ENCODE measurements at places on chromosomes 3 and 15. TPM values are rescaled to one million over a fixed set of nuclear protein-coding genes. Genes with fewer than 3 reads are reported as not detected.

GRCh38 chr15:38541026-38541425 is 23.6 kb downstream of the RASGRP1 start:
- H3K27me3 ChIP-seq, result no peaks in the 10 kb centered on the region
- no peak for DNase-seq
- no peaks in the 10 kb centered on the region for H3K36me3 ChIP-seq
- H3K27ac ChIP-seq, result no peak overlapping the region
- H3K4me3 ChIP-seq, result no peak overlapping the region

- H3K4me3 ChIP-seq, result peak overlapping the region; percentile 81
- H3K4me1 ChIP-seq, result no peaks in the 10 kb centered on the region
- H3K27me3 ChIP-seq, result no peaks in the 10 kb centered on the region
- H3K27ac ChIP-seq, result peak overlapping the region; percentile 96
Observed at GRCh38 chr3:126083511-126083912, 412 bp downstream of the SLC41A3 start.

DNA sequence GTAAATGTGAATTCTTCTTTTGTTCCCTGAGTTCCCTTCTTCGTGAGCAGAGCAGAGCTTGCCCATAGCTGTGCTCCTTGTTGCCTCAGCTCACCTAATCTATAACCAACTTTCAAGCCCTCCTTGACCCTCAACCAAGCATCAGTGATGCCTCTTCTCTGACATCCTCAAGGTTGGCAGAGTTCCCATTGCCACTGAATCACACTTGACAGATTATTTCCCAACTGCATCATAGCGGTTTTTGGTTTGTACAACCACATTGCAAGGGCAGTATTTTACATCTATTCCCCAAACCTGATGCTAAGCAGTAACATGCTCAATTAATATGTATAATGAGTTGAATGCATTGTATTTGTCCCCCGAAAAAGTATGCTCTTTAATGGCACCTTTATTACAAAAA is 133.0 kb upstream of the SNTN start:
- no peaks in the 10 kb centered on the region for H3K36me3 ChIP-seq
- H3K4me3 ChIP-seq, result no peak overlapping the region
- H3K4me1 ChIP-seq, result no peaks in the 10 kb centered on the region
- no peaks in the 10 kb centered on the region for H3K27me3 ChIP-seq
- DNase-seq, result no peak
- H3K27ac ChIP-seq, result no peak overlapping the region

DNA sequence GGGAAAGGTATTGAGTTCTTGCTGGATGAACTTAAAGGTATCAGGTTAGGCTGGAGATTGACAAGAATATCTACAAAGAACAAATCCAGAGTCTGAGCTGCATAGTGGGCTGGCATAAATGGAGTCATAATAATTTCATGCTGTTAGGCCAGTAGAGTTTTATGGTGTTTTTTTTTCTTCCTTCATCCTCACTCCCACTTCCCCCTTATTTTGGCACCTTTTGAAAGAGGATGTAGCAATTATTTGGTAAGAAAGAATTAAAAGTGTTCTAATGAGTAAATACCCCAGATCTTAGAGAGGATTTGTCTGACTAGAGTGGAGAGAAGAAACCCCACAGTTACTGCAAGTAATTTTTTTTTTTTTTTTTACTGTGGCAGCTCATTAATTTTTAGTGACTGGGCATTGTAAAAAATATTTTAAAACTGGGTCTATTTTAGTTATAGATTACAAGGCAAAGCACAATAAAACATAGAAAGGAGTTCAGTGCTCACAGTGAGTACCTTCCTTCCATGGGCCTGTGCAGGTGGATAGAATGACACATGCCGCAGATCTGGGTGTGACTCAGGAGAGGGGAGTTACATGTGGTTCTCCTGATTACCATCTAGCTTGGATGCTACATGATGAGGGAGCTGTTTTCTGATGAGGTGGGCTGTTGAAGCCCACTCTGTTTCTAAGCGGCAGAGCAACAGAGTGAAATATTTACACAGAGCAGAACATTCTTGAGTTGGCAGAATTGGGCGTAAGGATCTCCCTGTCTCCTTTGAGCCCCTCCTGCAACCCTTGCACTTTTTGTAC is 5.3 kb downstream of the EDEM1 start:
- no peaks in the 10 kb centered on the region for H3K36me3 ChIP-seq
- peak overlapping the region; percentile 40 for H3K27ac ChIP-seq
- no peak for DNase-seq
- H3K27me3 ChIP-seq, result no peaks in the 10 kb centered on the region
- H3K4me3 ChIP-seq, result no peak overlapping the region

- no peaks in the 10 kb centered on the region for H3K4me1 ChIP-seq
- DNase-seq, result no peak
- no peaks in the 10 kb centered on the region for H3K27me3 ChIP-seq
- H3K4me3 ChIP-seq, result no peak overlapping the region
- no peaks in the 10 kb centered on the region for H3K36me3 ChIP-seq
- no peak overlapping the region for H3K27ac ChIP-seq
Observed at GRCh38 chr3:72440491-72440890, 407.8 kb downstream of the SHQ1 start.

- H3K27me3 ChIP-seq, result no peaks in the 10 kb centered on the region
- H3K36me3 ChIP-seq, result peaks cover 6% of the 10 kb centered on the region
- DNase-seq, result no peak
- H3K4me1 ChIP-seq, result peaks cover 5% of the 10 kb centered on the region
- H3K4me3 ChIP-seq, result no peak overlapping the region
Observed at GRCh38 chr3:53191836-53192480, 30.9 kb downstream of the PRKCD start.

GRCh38 chr15:98651036-98651481 is 2.7 kb downstream of the IGF1R start:
- H3K4me3 ChIP-seq, result peak overlapping the region; percentile 88
- no peaks in the 10 kb centered on the region for H3K27me3 ChIP-seq

- no peaks in the 10 kb centered on the region for H3K27me3 ChIP-seq
- no peaks in the 10 kb centered on the region for H3K4me1 ChIP-seq
- no peaks in the 10 kb centered on the region for H3K36me3 ChIP-seq
- H3K4me3 ChIP-seq, result no peak overlapping the region
Observed at GRCh38 chr3:61381745-61382392, 130.6 kb upstream of the FHIT start.

DNA sequence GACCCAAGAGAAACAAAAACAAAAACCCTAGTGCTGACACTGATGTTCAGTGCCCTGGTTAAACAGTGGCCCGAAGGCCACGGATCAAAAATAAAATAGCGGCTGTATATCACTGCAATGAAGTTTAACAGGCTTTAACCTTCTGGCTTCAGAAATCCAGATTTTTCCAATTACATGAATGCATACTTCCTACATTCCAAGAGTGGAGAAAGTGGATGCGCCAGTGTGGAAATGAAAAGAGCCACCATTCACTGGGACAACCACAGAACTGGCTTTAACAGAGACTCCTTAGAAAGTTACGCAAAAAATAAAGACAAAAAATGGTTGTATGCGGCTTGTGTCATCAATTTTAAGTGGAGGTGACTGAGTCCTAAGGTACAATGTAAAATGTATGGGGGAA is 522.2 kb downstream of the FHIT start:
- no peak overlapping the region for H3K4me3 ChIP-seq
- DNase-seq, result no peak
- no peaks in the 10 kb centered on the region for H3K27me3 ChIP-seq
- H3K27ac ChIP-seq, result no peak overlapping the region
- H3K4me1 ChIP-seq, result no peaks in the 10 kb centered on the region

DNA sequence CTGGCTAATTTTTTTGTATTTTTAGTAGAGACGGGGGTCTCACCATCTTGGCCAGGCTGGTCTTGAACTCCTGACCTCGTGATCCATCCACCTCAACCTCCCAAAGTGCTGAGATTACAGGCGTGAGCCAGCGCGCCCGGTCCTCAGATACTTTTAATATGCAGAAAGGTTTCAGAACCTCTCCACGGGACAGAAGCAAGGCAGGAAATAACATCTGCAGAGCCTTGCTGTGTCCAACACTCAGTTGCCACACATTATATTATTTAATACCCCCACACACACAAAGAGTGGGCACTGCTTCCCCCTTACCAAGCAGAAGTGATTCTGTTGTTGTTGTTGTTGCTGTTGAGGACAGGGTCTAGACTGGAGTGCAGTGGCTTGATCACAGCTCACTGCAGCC is 28.0 kb downstream of the OSBPL10 start:
- H3K4me3 ChIP-seq, result no peak overlapping the region
- no peaks in the 10 kb centered on the region for H3K27me3 ChIP-seq
- no peaks in the 10 kb centered on the region for H3K36me3 ChIP-seq
- no peak overlapping the region for H3K27ac ChIP-seq

- no peak for DNase-seq
- no peaks in the 10 kb centered on the region for H3K36me3 ChIP-seq
- no peaks in the 10 kb centered on the region for H3K4me1 ChIP-seq
- no peak overlapping the region for H3K4me3 ChIP-seq
- no peaks in the 10 kb centered on the region for H3K27me3 ChIP-seq
Observed at GRCh38 chr15:74217907-74218885, 15.6 kb upstream of the STRA6 start.

DNA sequence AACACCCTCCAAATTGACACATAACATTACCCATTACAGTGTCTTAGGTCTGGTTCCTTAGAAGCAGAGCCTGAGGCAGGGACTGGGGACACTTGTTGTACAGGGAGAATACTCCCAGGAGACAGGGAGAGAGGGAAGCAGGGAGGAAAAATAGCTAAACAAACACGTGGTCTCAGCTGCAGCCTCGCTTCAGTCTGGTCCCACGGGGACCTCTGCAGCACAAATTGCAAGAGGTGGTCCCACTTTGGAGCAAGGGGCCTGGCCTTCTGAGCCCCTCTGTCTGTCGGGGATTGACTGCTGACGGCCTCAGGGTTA is 25.0 kb upstream of the PLA2G4D start:
- H3K27ac ChIP-seq, result no peak overlapping the region
- no peaks in the 10 kb centered on the region for H3K36me3 ChIP-seq
- no peaks in the 10 kb centered on the region for H3K4me1 ChIP-seq
- H3K4me3 ChIP-seq, result no peak overlapping the region
- H3K27me3 ChIP-seq, result no peaks in the 10 kb centered on the region

GRCh38 chr15:85408270-85408746 is 27.9 kb downstream of the AKAP13 start:
- H3K4me3 ChIP-seq, result no peak overlapping the region
- no peaks in the 10 kb centered on the region for H3K4me1 ChIP-seq
- DNase-seq, result no peak
- no peaks in the 10 kb centered on the region for H3K36me3 ChIP-seq

DNA sequence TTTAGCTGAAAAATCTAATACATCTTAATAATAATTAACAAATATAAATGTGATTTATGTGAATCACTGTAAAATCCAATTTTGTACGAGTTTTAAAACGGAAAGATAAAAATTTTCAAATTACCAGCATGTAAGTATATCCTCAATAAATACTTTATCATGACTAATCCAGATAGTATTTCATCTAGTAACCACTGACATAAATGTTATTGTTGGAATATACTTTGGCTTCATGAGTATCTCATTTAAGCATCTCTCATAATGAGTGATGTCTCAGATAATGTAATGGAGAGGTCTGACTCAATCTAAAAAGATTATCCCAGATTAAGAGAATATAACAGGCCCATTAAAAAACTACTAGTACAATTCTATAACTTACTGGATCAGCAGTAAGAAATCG is 216.3 kb downstream of the STAG1 start:
- H3K36me3 ChIP-seq, result no peaks in the 10 kb centered on the region
- H3K4me3 ChIP-seq, result no peak overlapping the region

DNA sequence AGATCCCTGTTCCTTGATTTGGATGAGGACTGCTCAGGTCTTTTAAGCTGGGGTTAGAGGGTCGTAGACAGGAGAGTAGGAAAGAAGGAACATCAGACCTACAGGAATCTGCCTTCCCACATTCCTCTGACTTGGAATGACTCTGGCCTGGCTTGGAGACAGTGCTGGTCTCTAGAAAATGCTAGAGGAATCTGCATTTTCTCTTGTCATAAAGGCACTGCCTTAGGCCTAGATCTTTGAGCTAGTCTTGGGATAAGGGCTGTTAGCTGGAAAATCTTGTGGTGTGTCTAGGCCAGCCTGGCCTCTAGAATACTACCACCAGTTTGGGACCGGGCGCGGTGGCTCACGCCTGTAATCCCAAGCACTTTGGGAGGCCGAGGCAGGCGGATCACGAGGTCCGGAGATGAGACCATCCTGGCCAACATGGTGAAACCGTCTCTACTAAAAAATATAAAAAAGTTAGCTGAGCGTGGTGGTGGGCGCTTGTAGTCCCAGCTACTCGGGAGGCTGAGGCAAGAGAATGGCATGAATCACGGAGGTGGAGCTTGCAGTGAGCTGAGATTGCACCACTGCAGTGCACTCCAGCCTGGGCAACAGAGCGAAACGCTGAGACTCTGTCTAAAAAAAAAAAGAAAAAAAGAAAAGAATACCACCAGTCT is 17.3 kb upstream of the BSN start:
- H3K4me1 ChIP-seq, result peaks cover 9% of the 10 kb centered on the region
- H3K36me3 ChIP-seq, result no peaks in the 10 kb centered on the region
- no peaks in the 10 kb centered on the region for H3K27me3 ChIP-seq
- no peak overlapping the region for H3K4me3 ChIP-seq
- no peak for DNase-seq
- no peak overlapping the region for H3K27ac ChIP-seq

GRCh38 chr15:61364871-61365270 is 135.8 kb upstream of the RORA start:
- no peaks in the 10 kb centered on the region for H3K36me3 ChIP-seq
- no peaks in the 10 kb centered on the region for H3K4me1 ChIP-seq
- H3K4me3 ChIP-seq, result no peak overlapping the region
- H3K27me3 ChIP-seq, result no peaks in the 10 kb centered on the region

GRCh38 chr3:110789315-110789714 is 282.3 kb upstream of the NECTIN3 start:
- H3K27me3 ChIP-seq, result no peaks in the 10 kb centered on the region
- H3K4me1 ChIP-seq, result no peaks in the 10 kb centered on the region
- H3K4me3 ChIP-seq, result no peak overlapping the region
- no peak overlapping the region for H3K27ac ChIP-seq
- peaks cover 3% of the 10 kb centered on the region for H3K36me3 ChIP-seq

- no peak overlapping the region for H3K27ac ChIP-seq
- H3K27me3 ChIP-seq, result no peaks in the 10 kb centered on the region
- H3K4me3 ChIP-seq, result no peak overlapping the region
- no peaks in the 10 kb centered on the region for H3K36me3 ChIP-seq
Observed at GRCh38 chr3:57816471-57817095, 60.5 kb downstream of the SLMAP start.

DNA sequence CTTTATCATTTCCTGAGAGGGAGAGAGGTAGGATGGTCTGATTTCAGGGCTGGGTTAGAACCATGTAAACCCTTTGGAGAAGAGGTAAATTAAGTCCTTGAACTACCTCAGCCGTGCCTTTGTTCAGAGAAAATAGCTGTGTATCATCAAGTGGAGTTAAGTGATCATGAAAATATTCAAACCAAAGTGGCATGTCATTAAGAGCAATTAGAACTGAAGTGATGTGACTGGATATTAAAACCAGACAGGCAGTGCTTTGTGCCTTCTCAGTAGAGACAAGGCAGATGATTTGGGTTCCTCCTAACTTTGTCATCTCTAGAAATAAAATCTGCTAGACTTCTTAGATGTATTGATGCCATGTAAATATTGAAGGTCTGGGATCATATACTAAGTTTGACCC is 171.5 kb downstream of the IL5RA start:
- H3K4me3 ChIP-seq, result no peak overlapping the region
- no peaks in the 10 kb centered on the region for H3K4me1 ChIP-seq
- H3K27ac ChIP-seq, result no peak overlapping the region
- no peaks in the 10 kb centered on the region for H3K36me3 ChIP-seq
- no peaks in the 10 kb centered on the region for H3K27me3 ChIP-seq
- DNase-seq, result no peak

ARL6IP5 gene
- total RNA-seq, result 174 TPM

PEX5L gene
- total RNA-seq, result 1.6 TPM

ACTC1 gene
- not detected for total RNA-seq

GOLGA6L9 gene
- 7.5 TPM for total RNA-seq

MAP6D1 gene
- 1.8 TPM for total RNA-seq

TPRA1 gene
- 49.0 TPM for total RNA-seq

TMEM212 gene
- total RNA-seq, result not detected

COL6A5 gene
- total RNA-seq, result not detected

LCTL gene
- not detected for total RNA-seq

GOLGA6L7 gene
- not detected for total RNA-seq

FBXW12 gene
- total RNA-seq, result not detected
